ENCODE measurements at places on chromosomes 11 and 22.

GRCh38 chr22:47029244-47030074 lies 267.0 kb downstream of the TBC1D22A start:
- no peak for DNase-seq

DNA sequence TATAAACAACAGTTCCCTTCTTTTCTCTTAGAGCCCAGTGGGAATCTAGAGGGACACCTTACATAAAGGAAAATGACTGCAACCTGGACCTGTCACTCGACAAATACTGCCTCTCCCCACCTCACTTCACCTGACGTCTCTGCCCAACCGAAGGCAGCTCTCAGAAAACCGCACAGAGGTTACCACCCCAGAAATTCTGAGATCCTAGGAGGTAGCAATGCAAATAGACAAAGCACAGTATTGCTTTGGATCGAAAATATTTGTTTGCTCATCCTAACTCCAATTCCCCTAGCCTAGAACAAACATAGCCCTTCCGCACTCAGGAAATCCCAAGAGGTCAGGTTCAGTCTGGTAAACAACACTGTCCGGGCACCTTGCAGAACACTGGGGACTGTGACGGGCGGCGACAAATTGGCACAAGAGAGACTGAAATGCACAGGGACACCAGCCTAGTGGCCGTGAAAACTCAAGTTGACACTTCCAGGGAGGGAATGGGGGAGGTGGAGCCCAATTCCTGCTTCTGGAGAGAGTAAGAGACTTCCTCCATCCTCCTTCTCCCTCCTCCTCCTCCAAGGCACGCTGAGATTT lies 420 bp upstream of the TRIM44 start:
- no peak for DNase-seq

DNA sequence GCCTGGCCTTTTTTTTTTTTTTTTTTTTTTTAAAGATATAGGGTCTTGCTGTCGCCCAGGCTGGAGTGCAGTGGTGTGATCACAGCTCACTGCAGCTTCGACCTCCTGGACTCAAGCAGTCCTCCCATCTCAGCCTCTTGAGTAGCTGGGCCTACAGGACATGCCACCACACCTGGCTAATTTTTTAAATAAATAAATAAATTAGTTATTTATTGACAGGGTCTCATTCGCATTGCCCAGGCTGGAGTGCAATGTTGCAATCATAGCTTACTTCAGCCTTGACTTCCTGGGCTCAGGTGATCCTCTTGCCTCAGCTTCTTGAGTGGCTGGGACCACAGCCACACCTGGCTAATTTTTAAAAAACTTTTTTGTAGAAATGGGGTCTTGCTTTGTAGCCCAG lies 10.5 kb downstream of the AP2A2 start:
- DNase-seq: no peak

DNA sequence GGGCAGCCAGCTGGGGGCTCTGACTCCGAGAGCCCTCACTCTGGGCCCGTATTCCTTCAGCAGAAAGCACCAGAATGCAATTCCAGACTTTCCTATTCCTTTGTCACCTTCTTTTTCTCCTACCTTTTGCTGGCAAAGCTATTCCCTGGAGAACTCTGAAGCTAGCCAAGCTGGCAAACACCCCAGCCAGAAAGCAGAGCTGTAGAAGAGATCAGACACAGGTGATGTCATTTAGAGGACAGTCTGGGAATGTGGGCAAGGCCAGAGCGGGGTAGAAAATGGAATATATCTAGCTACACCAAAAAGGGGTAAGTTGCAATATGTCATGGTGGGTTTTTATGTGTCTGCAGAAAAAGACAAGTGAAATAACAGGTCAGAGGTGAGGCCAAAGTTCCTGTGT lies 205.1 kb downstream of the NXPE2 start:
- no peak for DNase-seq

GRCh38 chr11:119103793-119104192 lies 2.1 kb upstream of the DPAGT1 start:
- DNase-seq: no peak

DNA sequence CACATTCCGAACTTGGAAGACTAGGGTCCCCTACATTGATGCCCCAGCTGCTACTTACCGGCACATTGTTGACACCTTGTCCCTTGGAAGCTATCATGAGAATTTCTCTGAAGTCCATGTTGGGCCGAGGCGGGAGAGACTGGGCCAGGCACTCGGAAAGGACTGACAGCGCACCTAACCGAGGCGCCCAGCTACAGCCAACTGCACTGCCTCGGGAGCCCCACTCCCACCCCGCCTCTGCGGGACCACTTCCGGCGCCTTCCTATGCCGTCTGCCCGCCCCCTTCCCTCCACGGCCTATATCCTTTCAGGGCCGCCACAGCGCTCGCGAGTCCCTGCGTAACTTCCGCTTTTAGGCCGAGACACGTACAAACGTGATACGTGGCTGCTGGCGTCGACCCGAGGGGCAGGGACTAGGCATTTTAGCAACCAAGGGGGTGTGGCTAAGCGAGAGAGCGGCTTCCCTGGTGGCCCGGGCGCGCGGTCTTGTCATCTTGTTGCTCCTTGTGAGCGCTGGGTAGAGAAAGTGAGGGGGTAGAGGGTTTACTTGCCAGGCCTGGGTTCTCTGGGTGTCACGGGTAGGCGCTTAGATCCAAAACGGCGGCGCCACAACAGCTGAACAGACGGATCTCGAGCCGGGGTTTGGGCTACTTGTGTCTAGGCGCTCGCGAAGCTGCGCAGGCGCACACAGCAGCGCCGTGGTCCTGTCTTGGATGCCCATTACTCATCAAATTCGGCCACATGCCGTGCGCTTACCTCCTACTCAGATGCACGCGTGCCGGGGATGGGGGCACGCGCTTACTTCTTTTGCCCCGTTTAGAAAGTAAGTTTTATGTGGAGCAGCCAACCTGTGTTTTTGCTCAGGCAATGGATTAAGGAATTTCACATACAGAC lies at the start of gene SPTY2D1:
SPTY2D1 (minus strand) TSS at position 203 of the 893 bp plus-strand sequence; CDS start at position 118, 85 bp downstream.
- DNase-seq: peak; percentile 93

- no peak for DNase-seq
These were observed 132.1 kb upstream of the TTC12 start for GRCh38 chr11:113182288-113182687.

DNA sequence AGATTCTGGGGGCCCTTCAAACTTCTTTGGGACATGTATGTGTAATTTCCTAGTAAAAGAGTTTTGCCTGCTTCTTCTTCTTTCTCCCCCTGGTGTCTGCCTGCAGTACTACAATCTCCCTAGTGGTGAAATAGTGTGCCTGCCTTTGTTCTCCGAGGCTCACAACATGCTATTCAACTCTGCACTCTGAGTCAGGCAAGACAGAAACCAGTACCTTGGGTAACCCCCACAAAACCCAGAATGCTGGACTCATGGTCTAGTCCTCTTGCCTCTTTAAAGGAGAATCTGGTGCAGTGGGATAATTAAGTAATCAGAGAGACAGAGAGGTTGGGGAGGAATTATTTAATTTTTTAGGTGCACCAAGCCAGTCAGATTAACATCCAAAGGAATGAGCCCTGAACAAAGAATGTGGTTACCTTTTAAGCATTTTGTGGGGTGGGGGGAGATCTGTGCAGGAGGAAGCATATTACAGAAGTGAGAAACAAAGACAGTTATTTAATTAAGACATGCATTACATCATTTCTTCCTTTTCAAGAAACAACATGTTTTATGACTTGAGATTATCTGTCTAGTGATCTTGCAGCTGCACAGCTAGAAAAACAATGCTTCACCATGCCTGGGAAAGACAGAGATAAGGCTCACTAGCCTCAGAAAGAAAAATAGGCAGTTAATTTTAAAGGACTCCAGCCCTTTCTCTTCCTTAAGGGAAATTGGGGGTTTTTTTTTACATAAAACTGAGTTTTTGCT lies 11.0 kb upstream of the MS4A6A start:
- DNase-seq: no peak

- DNase-seq: no peak
These were observed 7.6 kb upstream of the PGA3 start for GRCh38 chr11:61195719-61196118.

DNA sequence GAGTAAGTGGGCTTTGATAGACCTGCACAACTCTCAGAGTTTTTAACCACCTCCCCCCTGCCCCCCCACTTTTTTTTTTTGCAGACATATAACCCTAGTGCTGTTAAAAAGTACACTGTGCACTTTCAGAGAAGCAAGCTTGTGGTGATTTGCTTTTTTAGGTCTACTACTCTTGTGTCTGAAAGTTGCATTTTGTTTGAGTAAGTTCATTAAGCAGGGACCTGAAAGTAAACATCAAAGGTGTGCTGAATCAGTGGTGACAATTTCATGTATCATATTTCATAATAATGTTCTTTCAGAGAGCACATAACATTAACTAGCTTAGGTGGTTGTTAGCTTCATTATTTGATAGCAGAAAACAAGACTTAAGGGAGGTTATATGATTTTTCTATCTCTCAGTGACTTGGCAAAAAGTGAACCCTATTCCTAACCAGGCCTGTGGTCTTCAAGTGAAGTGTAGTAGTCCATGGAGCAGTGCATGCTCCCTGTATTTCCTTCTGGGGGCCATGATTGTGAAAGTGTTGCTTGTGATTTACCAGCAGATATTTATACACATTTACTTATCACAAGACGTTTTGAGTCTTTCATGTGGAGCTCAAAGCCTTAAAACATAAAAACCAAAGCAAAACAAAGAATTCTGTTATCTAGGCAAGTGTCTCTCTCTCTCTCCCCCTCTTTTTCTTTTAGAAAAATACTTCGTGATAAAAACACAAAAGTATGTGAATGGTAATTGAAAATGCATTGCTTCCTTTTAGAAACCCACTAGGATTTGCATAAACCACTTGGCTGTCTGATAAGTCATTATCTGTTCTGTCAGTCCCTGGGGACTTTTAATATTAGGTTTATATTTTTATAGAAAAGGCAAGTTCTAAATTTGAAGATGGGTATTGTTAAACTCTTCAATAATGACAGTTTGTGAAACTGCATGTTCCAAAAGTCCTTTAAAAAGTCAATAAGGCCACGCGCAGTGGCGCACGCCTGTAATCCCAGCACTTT lies 7.5 kb upstream of the RAG2 start:
- no peak for DNase-seq

DNA sequence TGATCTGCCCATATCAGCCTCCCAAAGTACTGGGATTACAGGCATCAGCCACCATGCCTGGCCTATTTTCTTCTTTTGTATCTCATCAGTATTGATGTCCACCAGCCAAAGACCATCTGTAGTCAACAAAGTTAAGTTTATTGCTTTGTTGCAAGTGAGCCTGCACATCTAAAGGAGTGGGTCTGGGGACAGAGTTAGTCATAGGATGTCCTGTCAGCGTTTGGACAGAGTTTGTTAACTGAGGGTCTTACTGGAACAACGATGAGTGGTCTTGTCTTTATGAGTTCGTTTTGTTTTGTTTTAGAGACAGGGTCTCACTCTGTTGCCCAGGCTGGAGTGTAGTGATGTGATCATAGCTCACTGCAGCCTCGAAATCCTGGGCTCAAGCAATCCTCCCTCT lies 40.6 kb upstream of the SEPTIN5 start:
- DNase-seq: no peak

DNA sequence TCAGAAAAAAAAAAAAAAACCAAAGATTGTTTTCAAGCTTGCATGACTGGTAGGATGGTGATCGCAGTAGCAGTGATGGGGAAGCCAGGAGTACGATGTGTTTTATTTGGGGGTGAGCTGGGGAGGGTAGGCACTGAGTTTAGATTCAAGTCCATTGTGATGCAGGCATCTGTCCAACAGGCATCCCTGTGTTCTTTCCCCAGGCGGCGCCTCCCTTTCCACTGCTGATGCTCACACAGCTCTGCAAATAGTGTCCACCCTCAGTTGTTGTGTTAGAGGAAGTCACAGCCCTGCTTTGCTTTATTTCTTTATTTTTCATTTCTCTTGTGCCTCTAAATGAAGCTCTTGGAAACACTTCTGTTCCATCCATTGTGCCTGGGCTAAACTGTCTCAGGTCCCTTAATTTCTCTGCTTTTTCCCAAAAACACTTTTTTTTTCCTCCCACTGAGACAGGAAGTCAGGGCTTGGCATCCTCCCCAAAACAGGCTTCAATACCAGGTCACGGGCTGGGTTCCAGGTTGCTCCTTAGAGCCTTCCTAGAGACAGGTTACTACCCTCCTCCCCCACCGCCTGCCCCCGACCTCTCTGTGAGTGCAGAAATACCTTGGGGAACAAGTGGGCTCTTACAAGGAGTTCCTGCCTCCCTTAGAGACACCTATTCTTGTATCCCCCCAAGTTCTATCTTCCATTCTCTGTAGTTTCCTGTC lies 38.6 kb upstream of the HSPA8 start:
- DNase-seq: peak; percentile 33

DNA sequence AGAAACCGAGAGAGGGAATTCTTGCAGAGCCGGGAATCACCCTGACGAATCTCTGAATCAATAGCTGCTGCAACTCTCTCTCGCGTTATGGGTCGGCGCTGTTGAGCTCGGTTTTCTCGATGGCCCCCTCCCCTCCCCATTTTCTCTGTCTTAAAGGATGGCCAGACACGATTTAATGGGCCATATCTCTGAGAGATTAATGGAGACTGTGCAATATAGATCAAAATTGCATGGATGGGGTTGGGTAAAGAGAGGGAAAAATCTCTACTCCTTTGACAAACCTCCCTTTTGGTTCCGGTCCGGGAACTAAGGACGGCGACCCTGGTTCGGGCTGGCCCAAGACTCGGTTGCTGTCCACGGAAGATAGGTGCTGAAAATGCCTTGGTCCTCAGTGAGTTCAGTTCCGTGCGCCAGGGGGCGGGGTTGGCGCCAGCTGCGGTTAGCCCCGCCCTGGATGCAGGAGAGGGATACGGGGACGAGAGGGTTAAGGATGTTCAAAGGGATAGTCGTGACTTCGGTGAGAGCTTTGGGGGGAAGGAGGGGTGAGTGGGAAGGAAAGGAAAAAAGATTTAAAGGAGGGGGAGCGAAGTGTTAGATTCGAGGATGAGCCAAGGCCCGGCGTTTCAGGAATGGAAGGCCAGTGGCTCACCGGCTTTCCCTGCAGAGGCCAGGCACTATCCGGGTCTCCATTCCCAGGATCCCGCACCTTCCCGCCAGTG lies 103.6 kb upstream of the HSD17B12 start:
- no peak for DNase-seq

DNA sequence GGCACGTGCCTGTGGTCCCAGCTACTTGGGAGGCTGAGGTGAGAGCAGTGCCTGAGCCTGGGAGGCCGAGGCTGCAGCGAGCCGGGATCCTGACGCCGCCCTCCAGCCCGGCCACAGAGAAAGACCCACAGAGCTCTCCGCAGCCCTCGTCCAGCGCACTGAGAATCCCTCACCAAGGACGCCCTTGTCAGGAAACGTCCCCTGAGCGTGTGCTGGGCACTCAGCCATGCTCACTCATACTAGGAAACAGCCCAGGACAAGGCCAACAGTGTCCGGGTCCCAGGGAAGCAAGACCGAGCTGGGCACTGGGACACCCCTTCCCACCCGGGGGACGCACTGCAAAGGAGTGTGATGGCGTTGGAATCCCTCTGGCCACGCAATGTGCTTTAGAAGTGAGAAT lies 14.5 kb downstream of the DEAF1 start:
- no peak for DNase-seq

DNA sequence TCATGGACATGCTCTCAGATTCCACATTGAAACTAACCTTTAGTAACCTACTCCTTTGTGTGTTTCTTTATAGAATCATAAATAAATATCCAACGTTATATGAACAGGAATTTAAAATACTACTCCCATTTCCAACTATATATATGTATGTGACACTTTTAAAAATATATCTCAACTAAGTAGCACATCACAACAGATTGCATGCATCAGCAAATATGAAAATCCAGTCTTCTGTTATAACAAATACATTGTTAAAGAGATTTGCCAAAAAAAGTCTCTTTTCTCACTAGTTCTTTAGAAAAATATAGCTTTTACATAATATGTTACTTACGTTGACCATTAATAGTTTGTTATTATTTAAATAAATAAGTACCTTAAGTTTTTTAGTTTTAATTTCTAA lies 1608.6 kb upstream of the RAG2 start:
- DNase-seq: no peak

GRCh38 chr11:113528982-113529381 lies 53.8 kb upstream of the DRD2 start:
- no peak for DNase-seq

Measured in NCI-H2081 treated with DMSO at 0.1 percent for 48 hours (cell line).